ENCODE measurements at places on chromosomes 16 and 17.

DNA sequence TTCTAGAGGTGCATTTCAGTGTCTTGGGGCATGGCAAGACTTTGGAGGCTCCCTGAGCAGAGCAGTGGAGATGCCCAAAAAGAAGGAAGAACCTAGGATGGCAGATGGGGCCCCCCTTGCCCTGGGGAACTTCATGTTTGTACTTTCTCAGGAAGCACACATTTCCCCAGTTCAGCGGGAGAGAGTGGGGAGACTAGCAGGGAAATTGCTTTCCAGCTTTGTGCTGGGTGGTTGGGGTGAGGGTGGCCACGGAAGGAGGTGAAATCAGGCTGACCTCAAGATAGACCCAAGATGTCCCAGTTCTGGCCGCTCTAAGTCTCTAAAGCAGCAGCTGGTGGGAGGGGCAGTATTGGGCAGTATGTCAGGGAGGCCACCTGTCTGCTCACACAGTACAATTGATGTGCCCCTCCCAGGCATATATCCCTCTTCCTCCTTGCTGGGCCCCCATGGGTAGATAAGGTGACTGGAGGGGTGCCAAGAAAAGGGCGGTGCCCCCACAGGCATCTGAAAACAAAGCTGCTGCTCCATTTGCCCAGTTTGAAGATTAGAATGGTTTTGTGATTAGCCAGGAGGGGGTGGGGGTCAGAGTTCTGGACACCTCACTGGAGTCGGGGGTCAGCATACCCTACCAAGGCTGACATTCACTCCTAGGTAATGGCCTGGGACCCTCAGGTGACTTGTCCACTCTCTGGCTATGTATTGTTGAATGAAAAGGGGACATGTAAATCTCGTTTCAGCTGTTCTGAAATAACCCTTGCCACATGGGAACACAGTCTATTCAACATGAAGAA, 17.1 kb upstream of the NAGLU start:
- DNase-seq, result no peak

- no peak for DNase-seq
Measured at GRCh38 chr16:9820476-9821246, 361.6 kb downstream of the GRIN2A start.

DNA sequence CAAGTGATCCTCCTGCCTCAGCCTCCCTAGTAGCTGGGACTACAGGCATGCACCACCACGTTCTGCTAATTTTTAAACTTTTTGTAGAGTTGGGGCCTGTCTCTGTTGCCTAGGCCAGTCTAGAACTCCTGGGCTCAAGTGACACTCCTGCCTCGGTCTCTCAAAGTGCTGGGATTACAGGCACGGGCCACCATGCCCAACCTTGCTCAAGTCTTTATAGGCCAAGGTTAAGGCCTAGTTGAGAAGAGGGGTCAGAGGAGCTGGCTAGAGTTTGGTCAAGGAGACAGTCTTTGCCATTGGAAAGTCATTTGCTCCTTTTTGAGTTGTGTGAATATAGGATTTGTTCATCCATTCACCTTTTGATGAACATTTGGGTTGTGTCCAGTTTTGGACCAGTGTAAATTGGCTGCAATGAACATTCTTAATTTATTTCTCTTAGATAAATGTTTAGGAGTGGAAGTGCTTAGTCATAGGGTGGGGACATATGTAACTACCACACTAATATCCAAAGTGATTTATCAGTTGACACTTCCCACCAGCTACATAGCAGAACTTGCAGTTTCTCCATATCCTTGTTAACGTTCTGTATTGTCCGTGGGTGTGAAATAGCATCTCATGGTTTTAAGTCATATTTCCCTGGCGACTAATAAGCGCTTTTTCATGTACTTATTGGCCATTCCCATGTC, 30.7 kb upstream of the ARHGAP17 start:
- no peak for DNase-seq

GRCh38 chr16:82995286-82995923, 368.6 kb downstream of the CDH13 start:
- no peak for DNase-seq

- no peak for DNase-seq
Measured at GRCh38 chr17:11292491-11292890, 51.5 kb downstream of the SHISA6 start.

DNA sequence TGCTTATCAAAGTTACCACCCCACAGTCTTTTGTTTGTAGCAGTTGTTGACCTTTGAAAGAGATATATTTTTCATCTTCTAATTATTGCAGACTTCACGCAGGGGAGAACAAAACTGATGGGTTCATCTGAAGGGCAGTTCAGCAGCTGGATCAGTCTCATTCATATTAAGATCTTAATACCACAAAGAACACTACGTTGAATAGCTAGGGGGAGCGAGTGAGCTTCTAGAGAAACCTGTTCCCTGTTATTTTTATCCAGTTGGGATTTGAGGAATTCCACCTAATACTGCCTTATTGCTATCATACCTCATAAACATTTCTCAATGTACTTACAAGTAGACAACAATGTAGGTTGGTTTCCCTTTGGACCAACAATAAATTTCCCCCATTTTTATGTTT, 306.1 kb upstream of the KIF2B start:
- no peak for DNase-seq

- no peak for DNase-seq
Measured at GRCh38 chr16:77306075-77306474, 106.9 kb downstream of the SYCE1L start.

GRCh38 chr16:52800432-52800831, 252.3 kb downstream of the CHD9NB start:
- no peak for DNase-seq

DNA sequence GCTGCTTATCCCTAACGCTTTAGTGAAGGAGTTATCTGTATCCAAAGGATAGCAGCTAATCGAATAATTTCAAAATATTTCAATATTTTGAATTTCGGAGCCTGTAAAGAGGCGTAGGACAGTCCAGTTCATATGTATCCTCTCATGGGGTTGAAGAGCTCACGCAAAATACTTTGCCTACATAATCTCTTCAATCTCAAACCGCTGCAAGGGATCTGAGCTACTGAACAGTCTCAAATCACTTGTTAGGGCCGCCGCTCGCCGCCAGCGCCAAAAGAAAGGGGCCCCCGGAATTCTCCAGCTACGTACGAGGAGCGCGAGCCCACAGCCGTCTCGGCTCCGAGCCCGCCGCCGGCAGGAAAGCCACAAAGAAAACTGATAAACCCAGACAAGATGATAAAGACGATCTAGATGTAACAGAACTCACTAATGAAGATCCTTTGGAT, 601 bp upstream of the RFWD3 start:
- no peak for DNase-seq

GRCh38 chr17:28385406-28385805, 13.9 kb downstream of the SARM1 start:
- no peak for DNase-seq

DNA sequence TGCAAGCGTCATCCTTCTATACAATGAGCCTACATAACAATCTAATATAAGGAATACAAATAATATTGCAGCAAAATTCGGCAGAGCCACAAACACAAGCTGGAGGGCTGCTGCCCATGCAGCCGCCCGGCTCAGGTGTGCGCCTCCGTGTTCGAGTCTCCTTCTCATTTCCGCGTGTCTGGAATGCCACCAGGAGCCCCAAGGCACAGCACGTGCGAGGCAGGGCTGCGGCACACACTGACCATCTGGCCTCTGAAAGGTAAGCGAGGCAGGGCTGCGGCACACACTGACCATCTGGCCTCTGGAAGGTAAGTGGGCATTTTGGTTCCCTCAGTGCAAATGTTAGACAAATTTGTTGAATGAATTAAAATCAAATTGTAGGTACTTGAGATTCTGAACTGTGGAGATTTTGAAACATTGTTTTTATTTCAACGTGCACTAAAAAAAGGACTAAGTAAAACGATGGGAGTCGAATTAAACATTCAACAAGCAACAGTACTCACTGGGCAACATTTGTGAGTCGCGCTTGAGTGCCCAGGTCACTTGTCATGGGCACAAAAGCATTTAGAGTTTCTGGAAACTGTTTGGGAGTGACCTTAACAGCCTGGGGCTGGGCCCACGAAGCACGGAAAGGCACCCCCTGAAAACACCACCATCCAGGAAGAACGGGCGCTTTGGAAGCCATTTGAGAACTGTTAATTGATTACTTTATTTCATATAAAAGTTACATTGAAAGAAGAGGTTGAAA, 37.4 kb downstream of the ZDHHC7 start:
- DNase-seq, result no peak

DNA sequence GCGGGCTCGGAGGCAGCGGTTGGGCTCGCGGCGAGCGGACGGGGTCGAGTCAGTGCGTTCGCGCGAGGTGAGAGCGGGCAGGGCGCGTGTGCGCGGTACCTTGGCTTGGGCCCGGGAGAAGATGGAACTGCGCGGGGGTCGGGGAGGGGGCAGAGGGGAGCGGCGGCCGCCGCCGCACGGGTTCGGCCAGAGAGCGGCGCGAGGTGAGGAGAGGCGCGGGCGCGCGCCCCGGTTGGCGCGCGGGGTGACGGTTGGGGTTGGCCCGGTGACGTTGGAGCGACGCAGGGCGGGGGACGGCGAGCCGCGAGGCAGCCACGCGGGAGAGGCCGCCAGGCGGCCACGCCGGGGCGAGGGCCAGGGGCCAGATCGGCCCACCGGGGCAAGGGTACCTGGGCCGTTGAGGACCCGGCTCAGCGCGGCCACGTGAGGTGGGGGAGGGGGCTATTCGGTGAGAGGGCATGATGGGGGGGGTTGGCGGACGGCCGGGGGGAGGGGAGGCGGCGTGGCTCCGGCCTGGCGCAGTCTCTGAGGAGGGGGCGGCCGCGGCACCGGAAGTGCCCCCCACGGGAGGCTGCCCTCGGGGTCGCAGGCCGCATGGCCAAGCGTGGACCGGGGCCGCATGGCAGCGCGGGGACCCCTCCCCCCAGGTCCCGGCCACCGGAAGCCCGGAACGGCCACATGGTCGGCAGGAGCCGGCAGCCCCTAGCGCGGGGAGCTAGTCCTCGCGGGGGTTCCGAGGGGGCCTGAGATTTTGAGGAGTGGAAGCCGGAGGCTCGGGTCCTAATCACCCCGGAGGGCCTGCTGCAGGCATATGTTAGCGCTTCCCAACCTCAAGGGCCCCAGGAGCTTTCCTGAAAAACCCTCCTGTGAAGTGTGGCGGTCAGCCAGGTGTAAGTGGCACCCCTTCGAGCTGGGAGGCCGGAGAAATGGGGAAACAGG, 527 bp downstream of the EIF5A start:
- DNase-seq, result no peak

- no peak for DNase-seq
Measured at GRCh38 chr17:60888812-60889709, 211.4 kb downstream of the BCAS3 start.

DNA sequence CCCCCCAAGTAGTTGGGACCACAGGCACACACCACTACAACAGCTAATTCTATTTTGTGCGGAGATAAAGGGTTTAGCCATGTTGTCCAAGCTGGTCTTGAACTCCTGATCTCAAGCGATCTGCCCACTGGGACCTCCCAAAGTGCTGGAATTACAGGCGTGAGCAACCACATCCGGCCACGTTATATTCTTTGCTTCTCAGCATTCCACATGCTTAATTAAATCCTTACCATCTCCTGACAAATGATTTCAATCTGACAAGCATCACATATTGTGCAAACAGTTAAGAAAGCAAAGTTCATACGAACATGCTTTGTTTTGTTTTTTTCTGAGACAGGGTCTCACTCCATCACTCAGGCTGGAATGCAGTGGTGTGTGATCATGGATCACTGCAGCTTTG, 18.2 kb downstream of the HIGD1B start:
- no peak for DNase-seq

DNA sequence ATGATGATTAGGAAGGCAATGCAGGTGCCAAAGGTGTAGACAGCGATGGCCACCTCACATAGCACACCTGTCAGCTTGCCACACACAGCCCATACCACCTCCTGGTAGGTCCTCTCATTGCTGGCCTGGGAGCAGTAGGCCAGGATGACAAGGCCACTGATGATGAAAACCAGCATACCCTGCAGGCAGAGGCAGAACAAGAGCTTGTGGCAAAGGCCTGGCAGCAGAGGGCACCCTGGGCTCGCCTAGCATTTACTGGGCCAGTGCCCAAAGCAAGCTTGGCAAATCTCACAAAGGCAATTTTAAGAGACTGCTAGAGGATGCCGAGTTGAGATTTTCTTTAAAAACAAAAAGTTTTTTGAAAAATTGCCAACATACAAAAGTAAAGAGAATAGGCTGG, 5.9 kb downstream of the SLC38A7 start:
- DNase-seq, result peak; percentile 88

DNA sequence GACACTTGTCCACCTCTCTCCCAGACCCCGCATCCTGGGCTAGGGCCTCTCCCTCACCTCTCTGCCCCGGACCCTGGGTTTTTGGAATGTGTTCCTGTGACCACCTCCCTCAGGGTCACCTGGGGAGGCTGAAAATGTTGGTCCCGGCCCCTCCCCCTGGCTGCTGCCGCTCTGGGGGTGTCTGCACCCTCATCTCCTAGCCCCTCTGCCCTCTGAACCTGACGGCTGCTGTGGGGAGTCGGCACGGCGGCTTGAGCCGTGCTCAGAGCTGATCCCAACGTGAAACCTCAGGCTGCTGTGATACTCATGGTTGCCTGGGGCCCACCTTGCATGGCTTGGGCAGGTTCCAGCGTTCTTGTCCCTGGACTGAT, 42.8 kb downstream of the ADCY7 start:
- peak; percentile 12 for DNase-seq

- DNase-seq, result no peak
Measured at GRCh38 chr16:27684047-27684446, 134.1 kb downstream of the KATNIP start.

- no peak for DNase-seq
Measured at GRCh38 chr17:68381076-68381900, 76.0 kb downstream of the WIPI1 start.

DNA sequence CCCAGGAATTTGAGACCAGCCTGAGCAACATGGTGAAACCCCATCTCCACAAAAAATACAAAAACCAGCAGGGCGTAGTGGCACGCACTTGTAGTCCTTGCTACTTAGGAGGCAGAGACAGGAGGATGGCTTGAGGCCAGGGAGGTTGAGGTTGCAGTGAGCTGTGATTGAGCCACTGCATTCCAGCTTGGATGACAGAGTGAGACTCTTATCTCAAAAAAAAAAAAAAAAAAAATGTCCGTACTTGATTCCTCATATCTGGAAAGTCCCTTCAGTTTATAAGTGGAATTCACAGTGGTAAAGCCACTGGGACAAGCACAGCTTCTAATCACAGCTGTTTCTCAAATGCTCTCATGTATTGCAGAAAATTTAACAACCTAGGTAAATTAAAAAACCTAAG, 78.6 kb upstream of the CREBBP start:
- no peak for DNase-seq

DNA sequence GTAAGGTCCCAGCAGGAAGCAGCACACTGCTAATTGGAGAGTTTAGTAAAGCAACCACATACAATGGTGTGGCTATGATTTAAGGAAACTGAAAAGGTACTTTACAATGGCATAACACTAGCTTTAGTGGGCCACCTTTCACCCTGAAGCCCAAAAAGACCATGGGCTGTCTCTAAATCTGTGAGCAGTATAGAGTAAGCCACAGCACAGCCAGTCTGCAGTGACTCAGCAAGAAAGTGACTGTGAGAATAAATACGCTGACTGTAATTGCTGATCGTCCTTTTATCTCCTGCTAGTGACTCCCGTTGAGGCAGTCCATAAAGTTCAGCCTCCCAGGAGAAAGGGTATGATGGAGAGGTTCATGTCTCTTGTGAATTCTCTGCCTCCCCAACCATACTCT, 679.8 kb upstream of the KIF2B start:
- no peak for DNase-seq
